ENCODE measurements at places on chromosomes 3 and 15.

GRCh38 chr15:33788906-33789540 is 179.3 kb upstream of the CHRM5 start:
- DNase-seq = no peak

DNA sequence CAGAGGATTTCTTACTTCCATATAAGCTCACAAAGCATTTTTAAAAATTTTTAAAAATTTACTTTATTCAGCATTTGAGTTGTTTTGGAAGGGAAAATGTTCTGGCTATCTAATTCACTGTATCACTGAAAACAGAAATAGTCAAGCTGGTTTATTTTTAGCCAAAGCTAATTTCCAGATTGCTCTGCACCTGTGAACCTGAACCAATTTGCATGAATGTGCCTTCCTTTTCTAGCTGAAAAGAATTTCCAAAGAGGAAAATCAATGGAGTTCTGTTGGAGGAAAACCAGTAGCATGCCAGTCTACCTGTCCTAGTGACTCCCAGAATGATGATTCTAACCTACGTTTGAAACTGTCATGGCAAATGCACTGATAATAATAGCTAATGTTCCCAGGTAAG is 134.2 kb upstream of the LIPC start:
- no peak for DNase-seq

DNA sequence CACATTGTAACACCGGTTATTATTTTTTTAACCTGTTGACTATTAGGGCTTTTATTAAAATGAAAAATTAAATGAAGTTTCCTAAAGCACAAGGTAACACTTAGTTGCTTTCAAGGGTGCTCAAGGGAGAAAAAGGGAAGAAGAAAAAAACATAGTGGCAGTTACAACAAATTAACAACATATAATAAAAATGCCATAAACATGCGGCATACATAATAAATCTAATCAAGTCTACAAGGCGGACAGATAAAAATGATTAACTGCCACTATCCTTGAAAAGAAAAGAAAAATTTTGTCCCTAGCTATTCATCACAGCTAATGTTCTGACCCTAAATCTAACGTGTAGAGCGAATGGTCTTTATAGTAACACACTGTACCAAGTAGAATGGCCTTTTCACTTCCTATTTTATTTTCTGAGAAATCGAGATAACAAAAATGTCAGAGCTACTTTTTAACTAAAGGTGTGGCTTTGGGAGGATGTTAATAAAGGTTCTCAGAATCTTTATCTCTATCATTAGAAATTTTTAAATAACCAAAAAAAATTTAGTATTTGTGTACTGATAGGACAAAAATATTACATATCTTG is 194.9 kb downstream of the FOXP1 start:
- peak; percentile 24 for DNase-seq

- DNase-seq = peak; percentile 29
These were observed 248.7 kb downstream of the ZIC4 start for GRCh38 chr3:147157631-147158030.

GRCh38 chr15:77027111-77027696 is 32.3 kb downstream of the PSTPIP1 start:
- DNase-seq = no peak

GRCh38 chr3:156471431-156471830 is 83.5 kb downstream of the SSR3 start:
- DNase-seq = no peak

DNA sequence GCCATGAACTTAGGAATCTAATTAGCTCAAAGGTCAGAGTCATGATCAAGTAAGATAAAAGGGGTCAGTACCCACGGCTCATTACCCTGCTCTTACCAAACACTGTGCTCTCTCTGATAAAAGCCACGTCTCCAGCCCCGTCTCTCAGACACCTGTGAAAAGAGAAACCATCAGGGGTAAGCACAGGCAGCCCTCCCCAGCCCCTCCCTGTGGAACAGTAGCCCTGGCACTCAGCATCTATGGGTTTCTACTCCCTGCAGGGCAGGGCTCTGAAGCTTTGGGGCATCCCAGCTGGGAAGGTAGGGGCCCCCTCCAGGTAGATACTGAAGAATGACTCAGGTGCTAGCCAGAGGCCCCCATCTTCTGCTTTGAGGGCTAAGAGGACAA is 10.5 kb downstream of the LTF start:
- no peak for DNase-seq

- DNase-seq = no peak
These were observed 30.1 kb upstream of the SLC28A2 start for GRCh38 chr15:45221967-45222366.

DNA sequence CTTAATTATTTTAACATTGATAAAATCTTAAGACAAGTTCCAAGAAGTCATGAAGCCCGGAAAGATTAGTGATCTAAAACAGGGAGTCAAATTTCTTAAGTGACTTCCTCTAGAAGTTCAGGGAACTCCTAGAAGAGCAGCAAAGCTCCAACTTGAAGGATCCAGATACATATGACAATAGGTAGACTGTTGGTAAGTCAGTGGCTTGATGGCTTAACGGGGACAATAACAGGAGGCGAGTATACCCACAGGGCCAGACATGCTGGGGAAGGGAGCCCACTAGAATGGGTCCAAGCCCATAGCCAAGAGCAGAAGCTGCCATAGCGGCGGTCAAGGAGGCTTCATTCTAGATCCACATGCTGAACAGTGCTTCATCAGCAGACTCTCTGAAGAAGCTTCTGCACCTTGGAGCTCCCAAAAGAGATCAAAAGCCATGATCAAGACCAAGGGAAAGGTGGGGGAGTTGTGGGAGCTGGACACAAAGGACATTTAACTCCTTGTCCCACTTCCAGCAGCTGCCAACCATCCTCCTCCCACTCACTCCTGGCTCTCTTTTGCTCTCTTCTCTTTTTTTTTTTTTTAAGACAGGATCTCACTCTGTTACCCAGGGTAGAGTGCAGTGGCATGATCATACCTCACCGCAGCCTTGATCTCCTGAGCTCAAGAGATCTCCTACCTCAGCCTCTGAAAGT is 10.2 kb upstream of the CA12 start:
- DNase-seq = no peak

DNA sequence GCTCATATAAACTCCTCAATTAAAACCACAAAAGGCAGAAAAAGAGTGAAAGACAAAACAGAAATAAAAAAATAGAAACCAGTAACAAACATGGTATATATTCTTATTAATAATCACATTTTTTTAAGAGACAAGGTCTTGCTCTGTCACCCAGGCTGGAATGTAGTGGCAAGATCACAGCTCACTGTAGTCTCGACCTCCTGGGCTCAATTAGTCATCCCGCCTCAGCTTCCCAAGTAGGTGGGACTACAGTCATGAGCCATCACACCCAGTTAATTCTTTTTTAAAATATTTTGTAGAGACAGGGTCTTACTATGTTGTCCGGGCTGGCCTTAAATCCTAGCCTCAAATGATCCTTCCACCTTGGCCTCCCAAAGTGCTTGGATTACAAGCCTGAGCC is 37.1 kb downstream of the FAM240A start:
- no peak for DNase-seq

- DNase-seq = no peak
These were observed 407.1 kb downstream of the VPS13C start for GRCh38 chr15:61653110-61653509.

DNA sequence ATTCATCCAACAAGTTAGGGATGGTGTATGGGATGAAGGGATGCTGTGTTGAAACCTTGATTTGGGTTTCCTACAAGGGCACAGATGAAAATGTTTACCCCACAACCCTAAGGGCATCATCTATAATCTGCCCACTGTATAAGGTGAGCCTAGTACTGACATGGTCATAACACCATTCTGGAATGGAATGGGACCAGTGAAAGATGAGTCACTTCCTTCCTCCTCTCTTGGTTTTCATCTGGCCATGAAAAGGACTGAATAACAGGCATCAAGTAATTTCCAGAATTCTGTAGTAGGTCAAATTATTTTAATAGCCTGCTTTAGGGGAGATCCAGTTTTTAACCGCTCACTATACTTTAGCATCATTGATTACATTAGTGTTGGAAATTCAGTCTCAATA is 538.6 kb downstream of the NR2F2 start:
- no peak for DNase-seq

- DNase-seq = no peak
These were observed 25.2 kb downstream of the CD200 start for GRCh38 chr3:112357930-112358780.

DNA sequence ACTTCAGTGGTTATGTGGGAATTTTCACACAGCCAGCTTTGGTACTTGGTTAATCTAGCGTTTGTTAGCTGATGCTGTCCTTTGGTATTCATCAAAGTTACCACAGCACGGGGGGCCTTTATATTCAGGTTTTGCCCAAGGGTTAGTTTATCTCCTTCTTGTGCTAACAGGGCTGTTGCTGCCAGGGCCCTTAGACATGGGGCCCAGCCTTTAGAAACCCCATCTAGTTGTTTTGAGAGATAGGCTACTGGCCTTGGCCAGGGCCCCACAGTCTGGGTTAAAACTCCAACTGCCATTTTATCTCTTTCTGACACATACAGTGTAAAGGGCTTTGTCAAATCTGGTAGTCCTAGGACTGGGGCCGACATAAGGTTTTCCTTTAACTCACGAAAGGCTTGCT is 7.5 kb upstream of the DNAAF4 start:
- no peak for DNase-seq

- DNase-seq = no peak
These were observed 32.3 kb upstream of the TRIM59 start for GRCh38 chr3:160481856-160482255.

- no peak for DNase-seq
These were observed 147.2 kb downstream of the FOXP1 start for GRCh38 chr3:71436337-71436736.

DNA sequence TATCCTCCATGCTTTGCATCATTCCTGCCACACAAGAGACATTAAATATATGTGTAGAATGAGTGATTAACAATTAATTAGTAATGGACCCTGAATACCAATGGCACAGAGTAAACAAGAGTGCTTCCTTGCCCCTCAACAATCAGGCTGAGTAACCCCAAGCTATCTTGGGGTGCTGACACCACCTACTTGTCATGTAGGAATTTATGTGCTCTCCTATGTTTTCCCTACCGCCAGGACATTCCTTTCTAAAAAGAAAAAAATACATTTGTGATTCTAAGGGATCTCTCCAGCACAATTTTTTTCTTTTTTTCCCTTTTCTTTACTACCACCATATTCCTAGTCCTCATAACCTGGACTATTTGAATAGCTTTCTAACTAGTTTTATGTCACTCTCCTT is 449.1 kb downstream of the MFSD1 start:
- no peak for DNase-seq

DNA sequence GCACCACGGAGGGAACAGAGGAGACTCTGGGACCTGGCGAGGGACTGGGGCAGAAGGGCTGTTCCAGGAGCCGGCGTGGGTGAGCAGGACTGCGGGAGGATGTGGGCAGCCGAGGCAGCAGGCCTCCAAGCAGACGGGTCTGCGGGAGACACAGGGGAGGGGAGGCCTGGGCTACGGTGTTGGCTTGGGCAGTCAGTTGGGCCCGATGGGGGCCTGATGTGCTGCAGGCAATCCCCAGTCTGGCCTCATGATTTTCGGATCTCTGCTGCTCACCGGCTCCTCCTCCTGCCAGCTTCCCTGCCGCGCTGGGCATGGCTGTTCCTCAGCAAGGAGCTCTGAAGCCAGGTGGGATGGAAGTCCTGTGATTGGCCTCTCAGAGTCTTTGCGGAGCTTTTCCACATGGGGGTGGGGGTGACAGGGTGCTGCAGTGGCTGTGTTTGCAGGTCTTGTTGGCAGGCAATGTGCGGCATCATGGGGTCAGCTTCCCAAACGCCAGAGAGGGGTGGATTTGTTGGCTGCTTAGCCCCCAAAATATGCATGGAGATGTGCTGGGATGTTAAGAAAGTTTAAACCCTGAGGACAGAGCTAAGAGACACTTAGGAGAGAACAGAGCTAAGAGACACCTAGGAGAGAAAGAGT is 19.3 kb downstream of the MINAR1 start:
- no peak for DNase-seq

GRCh38 chr3:146468671-146469149 is 651 bp downstream of the PLSCR2 start:
- DNase-seq = no peak

DNA sequence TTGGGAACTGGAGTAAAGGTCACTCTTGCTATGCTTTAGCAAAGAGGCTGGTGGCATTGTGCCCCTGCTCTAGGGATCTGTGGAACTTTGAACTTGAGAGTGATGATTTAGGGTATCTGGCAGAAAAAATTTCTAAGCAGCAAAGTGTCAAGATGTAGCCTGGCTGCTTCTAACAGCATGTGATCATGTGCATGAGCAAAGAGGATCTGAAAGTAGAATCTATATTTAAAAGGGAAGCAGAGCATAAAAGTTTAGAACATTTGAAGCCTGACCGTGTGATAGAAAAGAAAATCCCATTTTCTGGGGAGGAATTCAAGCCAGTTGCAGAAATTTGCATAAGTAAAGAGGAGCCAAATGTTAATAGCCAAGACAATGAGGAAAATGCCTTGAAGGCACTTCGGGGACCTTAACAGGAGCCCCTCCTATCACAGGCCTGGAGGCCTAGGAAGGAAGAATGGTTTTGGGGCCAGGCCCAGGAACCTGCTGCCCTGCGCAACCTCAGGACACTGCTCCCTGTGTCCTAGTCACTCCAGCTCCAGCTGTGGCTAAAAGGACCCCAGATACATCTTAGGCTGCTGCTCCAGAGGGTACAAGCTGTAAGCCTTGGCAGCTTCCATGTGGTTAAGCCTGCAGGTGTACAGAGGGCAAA is 212.2 kb upstream of the LINGO1 start:
- DNase-seq = peak; percentile 42

- no peak for DNase-seq
These were observed 103.4 kb upstream of the SELENOK start for GRCh38 chr3:53994986-53995603.

- DNase-seq = no peak
These were observed 12.4 kb upstream of the PARP6 start for GRCh38 chr15:72284781-72285180.

DNA sequence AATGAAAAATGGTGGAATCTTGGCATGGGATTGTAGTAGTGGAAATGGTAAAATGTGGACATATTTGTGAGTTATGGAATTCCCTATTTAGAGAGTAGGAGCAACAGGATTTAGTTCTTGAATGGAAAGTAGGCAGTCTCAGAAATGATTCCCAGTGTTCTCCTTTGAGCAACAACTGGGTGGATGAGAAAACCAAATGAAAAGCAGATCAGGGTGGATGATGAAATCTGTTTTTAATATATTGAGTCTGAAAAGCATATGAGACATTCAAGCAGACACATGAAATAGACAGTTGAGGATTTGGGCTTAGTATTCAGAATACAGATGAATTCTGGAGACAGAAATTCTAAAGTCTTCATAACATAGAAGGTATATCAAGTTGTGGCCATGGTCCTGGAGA is 451.3 kb downstream of the LPP start:
- DNase-seq = no peak

GRCh38 chr15:83295417-83295816 is 11.0 kb upstream of the BNC1 start:
- DNase-seq = no peak

GRCh38 chr3:156583469-156583868 is 28.6 kb upstream of the SSR3 start:
- no peak for DNase-seq

- no peak for DNase-seq
These were observed 79.6 kb downstream of the NFKBIZ start for GRCh38 chr3:101928890-101929289.

All from NAMALWA (cell line).